ENCODE measurements at places on chromosomes 7 and 10. TPM values are rescaled to one million over a fixed set of nuclear protein-coding genes. Genes with fewer than 3 reads are reported as not detected.
A peak's percentile ranks its signal among the peaks of the same experiment; 100 is the strongest.

GRCh38 chr7:105743351-105744090 is 132.9 kb downstream of the ATXN7L1 start:
- H3K36me3 ChIP-seq: peaks cover 5% of the 10 kb centered on the region
- no peaks in the 10 kb centered on the region for H3K27me3 ChIP-seq
- H3K4me1 ChIP-seq: peaks cover 17% of the 10 kb centered on the region
- no peak overlapping the region for H3K4me3 ChIP-seq
- no peak for DNase-seq

DNA sequence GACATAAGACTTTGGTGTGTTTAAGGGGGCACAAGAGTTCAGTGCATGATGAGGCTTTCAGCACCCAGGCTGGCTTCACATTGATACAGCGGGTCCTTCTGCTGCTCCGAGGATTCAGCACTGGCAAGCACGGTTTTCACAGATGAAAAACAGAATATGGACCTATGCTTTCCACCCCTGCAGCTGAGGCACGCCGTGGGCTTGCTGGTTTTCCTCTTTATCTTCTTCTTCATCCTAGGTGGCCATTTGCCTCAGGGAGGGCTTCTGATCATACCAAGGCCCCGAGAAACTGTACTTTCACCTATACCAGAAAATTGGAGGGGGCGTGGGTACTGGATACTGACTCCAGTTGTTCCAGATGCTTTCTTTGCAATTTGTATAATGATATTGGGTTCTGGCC is 277.1 kb upstream of the ZNF32 start:
- no peak for DNase-seq
- no peak overlapping the region for H3K27ac ChIP-seq
- no peaks in the 10 kb centered on the region for H3K4me1 ChIP-seq
- H3K27me3 ChIP-seq: no peaks in the 10 kb centered on the region
- no peak overlapping the region for H3K4me3 ChIP-seq

GRCh38 chr7:47552621-47553020 is 29.3 kb downstream of the TNS3 start:
- H3K27me3 ChIP-seq: no peaks in the 10 kb centered on the region
- peaks cover 76% of the 10 kb centered on the region for H3K4me1 ChIP-seq
- no peak overlapping the region for H3K27ac ChIP-seq

DNA sequence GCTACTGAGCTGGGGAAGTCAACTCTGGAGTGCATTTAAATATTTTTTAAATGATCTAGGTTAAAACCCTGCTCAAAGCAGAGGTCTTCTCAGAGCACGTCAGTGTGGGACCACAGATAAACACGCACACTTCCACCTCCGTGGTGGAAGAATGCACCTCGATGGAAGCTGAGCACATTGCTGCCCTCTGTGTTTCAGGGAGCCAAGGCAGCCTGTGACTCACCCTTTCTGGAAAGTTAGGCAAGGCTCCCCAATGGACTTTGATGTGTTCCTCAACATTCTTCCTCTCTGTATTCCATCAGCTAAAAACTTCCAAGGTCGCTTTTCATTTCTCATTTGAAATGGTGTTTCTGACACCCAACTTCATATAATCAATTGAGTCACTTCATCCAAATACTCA is 170.8 kb upstream of the KMT2E start:
- H3K27ac ChIP-seq: no peak overlapping the region
- DNase-seq: no peak
- H3K4me3 ChIP-seq: no peak overlapping the region
- H3K4me1 ChIP-seq: no peaks in the 10 kb centered on the region
- H3K27me3 ChIP-seq: no peaks in the 10 kb centered on the region
- H3K36me3 ChIP-seq: no peaks in the 10 kb centered on the region

- H3K4me1 ChIP-seq: no peaks in the 10 kb centered on the region
- H3K36me3 ChIP-seq: no peaks in the 10 kb centered on the region
- no peak overlapping the region for H3K4me3 ChIP-seq
- H3K27ac ChIP-seq: no peak overlapping the region
- no peak for DNase-seq
- no peaks in the 10 kb centered on the region for H3K27me3 ChIP-seq
These were observed 13.0 kb upstream of the SMIM30 start for GRCh38 chr7:113131367-113131766.

- H3K27ac ChIP-seq: peak overlapping the region; percentile 95
- H3K27me3 ChIP-seq: no peaks in the 10 kb centered on the region
- DNase-seq: peak; percentile 86
- H3K4me1 ChIP-seq: peaks cover 45% of the 10 kb centered on the region
- no peak overlapping the region for H3K4me3 ChIP-seq
- H3K36me3 ChIP-seq: peaks cover 56% of the 10 kb centered on the region
These were observed 7.2 kb upstream of the PGAM2 start for GRCh38 chr7:44072364-44073231.

- no peak overlapping the region for H3K27ac ChIP-seq
- no peaks in the 10 kb centered on the region for H3K36me3 ChIP-seq
- H3K4me3 ChIP-seq: no peak overlapping the region
- no peaks in the 10 kb centered on the region for H3K4me1 ChIP-seq
These were observed 52.8 kb downstream of the HHEX start for GRCh38 chr10:92742331-92743228.

GRCh38 chr10:131290781-131291180 is 20.7 kb downstream of the TCERG1L start:
- no peak overlapping the region for H3K27ac ChIP-seq
- no peak for DNase-seq
- no peaks in the 10 kb centered on the region for H3K27me3 ChIP-seq
- H3K4me1 ChIP-seq: no peaks in the 10 kb centered on the region

GRCh38 chr7:82567356-82567755 is 123.8 kb upstream of the CACNA2D1 start:
- DNase-seq: no peak
- H3K4me1 ChIP-seq: no peaks in the 10 kb centered on the region
- no peak overlapping the region for H3K27ac ChIP-seq
- no peaks in the 10 kb centered on the region for H3K27me3 ChIP-seq
- H3K4me3 ChIP-seq: no peak overlapping the region
- H3K36me3 ChIP-seq: no peaks in the 10 kb centered on the region

GRCh38 chr10:114077815-114078219 is 34.2 kb downstream of the ADRB1 start:
- H3K4me1 ChIP-seq: peaks cover 12% of the 10 kb centered on the region
- no peak overlapping the region for H3K4me3 ChIP-seq
- H3K27ac ChIP-seq: no peak overlapping the region
- H3K36me3 ChIP-seq: no peaks in the 10 kb centered on the region

DNA sequence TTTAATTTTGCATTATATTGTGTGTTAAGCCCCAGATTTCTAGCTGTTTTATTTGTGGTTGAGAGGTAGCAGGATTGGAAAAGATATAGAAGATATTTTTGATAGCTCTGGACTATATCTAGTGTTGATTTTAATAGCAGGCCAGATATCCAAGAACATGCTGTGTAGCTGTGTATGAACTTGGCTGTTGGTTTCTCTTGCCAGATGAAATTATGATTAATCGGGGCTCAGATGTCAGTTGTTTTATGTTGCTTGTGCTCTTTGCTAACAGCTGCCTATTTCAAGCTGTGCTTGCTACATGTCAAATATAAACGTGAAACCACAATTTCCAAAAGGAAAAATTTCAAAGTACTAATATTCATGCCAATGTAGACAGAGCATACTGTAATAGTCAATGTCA is 141.1 kb downstream of the GRM3 start:
- DNase-seq: no peak
- no peaks in the 10 kb centered on the region for H3K4me1 ChIP-seq
- H3K27ac ChIP-seq: no peak overlapping the region
- no peaks in the 10 kb centered on the region for H3K27me3 ChIP-seq

GRCh38 chr10:117175215-117175900 is 21.9 kb upstream of the KCNK18 start:
- peaks cover 15% of the 10 kb centered on the region for H3K4me1 ChIP-seq
- no peaks in the 10 kb centered on the region for H3K36me3 ChIP-seq
- peak; percentile 87 for DNase-seq
- H3K27me3 ChIP-seq: peaks cover 36% of the 10 kb centered on the region
- H3K27ac ChIP-seq: peak overlapping the region; percentile 22
- H3K4me3 ChIP-seq: peak overlapping the region; percentile 50

- H3K4me1 ChIP-seq: no peaks in the 10 kb centered on the region
- H3K4me3 ChIP-seq: no peak overlapping the region
- no peaks in the 10 kb centered on the region for H3K27me3 ChIP-seq
- no peak for DNase-seq
- no peak overlapping the region for H3K27ac ChIP-seq
These were observed 8.5 kb downstream of the MOSPD3 start for GRCh38 chr7:100620804-100621203.

NOS3 gene
- 187 TPM for total RNA-seq

WDFY4 gene
- total RNA-seq: 72.1 TPM

ANLN gene
- 14.9 TPM for total RNA-seq

LIPN gene
- total RNA-seq: 0.92 TPM

Data from spleen (tissue), 13 donors.